Fibroblast of the conjunctiva (primary cell): ENCODE measurements at places on chromosomes 3 and 15.
A peak's percentile ranks its signal among the peaks of the same experiment; 100 is the strongest.

GRCh38 chr3:171088964-171089754 is 62.6 kb upstream of the SLC2A2 start:
- DNase-seq = peak; percentile 78

DNA sequence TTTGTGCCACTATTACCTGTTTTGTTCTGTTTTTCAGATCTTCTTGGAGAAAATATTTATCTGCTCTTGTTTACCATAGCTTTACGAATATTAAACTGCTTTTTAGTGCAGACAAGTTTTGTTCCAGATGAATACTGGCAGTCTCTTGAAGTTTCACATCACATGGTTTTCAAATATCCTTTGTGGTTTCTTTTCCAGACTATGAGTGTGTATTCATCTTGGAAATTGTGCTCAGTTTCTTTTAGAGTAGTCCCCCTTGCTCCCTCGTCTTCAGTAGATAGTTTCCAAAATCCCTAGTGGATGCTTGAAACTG is 1.2 kb downstream of the PIGB start:
- no peak for DNase-seq

DNA sequence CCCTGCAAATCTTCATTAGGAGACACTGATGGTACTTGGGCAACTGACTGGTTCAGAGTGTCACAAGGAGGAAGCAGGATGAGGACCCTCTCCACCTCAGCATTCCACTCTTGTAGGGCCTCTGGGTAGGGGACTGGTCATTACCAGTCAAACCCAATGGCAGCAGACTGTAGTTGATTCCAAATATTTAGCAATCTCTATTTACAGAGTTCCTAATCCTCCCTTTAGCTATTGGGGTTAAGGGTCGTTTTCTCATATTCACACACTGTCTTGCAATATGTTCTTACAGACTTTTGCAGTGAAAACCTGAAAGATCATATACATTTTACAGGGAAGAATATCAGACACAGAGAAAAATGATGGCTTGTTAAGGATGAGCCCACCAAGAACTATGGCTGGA is 397.7 kb downstream of the GAP43 start:
- DNase-seq = no peak

GRCh38 chr15:74191798-74192197 is 10.8 kb downstream of the STRA6 start:
- DNase-seq = no peak

DNA sequence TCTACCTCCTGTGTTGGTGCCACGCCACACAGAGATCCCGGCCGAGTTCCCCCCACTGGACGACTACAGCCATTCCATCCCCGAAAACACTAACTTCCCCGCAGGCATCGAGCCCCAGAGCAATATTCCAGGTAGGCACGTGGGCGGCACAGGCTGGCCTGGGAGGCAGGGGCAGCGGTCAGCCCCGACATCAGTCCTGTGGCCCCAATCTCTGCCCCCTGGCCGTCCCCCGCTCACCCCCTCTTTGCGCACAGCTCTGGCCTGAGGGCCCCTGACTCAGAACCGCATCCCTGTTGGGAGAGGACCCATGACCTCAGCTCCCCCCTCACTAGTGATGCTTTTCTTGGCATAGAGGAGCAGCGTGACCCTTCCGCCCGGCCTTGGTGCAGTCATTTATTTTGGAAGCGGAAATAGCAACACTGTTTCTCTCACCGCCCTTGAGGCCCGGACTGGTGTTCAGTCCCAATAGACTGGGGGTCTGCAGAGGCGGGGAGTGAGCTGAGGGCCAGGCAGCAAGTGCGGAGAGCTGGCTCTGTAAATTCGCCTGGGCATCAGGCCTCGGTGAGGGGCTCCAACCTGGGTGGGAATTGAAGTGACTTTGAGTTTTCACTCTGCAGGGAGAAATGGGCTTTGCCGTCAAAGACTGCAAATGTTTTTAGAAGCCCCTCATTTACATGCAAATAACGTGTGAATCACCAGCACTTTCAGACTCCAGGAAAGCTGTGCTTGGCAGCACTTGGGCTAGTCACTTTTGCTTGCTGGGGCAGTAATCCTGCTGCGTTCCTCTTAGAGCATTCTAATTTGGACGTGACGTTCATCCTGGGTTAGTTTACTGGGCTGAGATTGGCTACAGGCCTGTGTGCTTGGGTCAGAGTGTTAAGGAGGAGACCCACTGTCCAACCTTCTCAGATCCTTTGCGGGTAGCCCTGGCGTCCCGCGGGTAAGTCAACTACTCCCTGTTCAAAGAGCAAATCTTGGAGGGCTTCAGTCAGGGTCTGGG is 88.9 kb downstream of the AAGAB start:
- no peak for DNase-seq

DNA sequence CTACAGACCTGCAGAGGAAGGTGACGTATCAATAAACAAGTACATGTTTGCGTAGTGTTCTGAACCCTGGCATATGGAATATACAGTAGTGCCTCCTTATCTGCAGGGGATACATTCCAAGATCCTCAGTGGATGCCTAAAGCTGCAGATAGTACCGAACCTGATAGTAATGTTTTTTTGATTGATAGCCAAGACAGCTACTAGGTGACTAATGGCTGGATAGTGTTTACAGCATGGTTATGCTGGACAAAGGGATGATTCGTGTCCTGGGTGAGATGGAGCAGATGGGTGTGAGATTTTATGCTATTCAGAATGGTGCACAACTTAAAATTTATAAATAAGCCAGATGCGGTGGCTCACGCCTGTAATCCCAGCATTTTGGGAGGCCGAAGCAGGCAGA is 55.8 kb upstream of the IGF2BP2 start:
- no peak for DNase-seq

DNA sequence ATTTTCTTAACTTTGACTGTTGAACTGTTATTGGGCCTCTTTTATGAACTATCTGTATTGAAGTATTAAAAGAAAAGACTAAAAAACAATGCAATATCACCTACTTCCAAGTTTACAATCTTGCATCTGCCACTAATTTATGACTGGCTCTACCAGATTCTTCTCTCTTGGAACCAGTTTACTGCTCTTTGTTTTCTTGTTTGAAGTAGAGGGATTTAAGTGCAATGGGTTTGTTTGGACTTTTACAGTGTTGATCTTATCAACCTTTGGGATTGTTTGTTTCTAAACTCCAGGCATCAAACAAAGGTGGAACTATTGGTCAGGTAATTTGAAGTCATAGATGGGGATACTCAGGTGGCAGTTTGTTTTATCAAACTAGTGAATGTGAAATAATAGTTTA is 43.0 kb upstream of the MEIS2 start:
- no peak for DNase-seq

DNA sequence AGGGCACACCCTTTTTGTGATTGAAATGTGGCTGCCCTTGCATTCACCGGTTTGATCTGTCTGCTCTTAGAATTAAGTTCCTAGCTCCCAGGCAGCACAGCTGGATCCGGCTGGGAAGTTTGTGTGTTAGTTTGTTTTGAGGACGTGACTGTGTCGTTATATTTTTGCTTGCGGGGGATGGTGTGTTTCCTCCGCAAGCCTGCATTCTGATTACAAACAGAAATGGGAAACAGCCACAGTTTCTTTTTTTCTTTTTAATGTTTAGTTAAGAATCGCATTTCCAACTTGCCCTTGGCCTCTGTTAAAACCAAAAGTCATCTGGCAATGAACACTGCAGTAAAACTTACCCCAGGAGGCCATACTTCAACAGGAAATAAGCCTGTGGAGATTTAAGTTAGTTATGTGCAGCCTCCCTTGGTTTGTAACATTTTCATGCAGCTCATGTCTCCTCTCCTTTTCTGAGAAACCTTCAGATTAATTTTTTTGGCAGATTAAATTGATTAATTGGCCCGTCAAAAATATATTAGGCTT is 888 bp downstream of the TMOD3 start:
- DNase-seq = no peak

- peak; percentile 65 for DNase-seq
Measured at GRCh38 chr15:40069178-40070165, 30.5 kb upstream of the SRP14 start.
